ENCODE measurements at places on chromosomes 6 and 20.

DNA sequence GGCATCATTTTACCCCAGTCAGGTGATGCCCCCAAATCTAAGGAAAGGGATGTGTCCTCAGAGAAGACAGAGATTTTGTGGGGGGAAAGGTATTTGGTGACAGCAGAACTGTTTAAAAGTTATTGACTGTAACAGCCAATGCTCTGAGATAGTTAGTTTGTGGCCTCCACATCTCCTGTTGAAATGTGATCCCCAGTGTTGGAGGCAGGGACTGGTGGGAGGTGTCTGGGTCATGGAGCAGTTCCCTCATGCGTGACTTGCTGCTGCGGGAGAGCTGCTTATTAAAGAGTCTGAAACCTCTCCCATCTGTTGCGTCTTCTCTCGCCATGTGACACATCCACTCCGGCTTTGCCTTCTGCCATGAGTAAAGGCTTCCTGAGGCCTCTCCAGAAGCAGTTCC, 282.8 kb upstream of the FOXQ1 start:
- no peak for DNase-seq

DNA sequence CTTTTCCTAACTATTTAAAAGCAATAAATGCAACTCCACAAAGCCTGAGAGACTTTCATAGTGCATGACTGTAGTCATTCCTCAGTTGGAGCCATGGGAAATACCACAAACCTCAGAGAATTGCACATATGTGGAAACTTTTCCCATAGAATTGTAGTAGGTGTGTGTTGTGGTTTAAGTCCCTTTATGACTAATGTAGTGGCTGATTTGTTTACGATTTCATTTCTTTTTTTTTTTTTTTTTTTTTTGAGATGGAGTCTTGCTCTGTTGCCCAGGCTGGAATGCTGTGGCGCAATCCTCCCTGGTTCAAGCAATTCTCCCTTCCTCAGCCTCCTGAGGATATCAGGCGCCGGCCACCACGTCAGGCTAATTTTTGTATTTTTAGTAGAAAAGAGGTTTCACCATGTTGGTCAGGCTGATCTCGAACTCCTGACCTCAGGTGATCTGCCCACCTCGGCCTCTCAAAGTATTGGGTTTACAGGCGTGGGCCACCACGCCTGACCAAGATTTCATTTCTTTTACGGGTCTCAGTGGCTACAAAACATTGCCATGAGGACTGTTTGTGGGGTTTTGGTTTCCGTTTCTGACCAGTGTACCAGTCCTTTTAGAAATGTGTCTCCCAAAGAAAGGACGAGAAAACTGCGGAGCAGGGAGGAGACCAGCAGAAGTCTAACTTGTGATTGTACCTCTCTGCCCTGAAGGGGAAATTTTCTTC, 212.1 kb upstream of the MARCKS start:
- no peak for DNase-seq

GRCh38 chr6:43946641-43947363, 176.8 kb downstream of the VEGFA start:
- DNase-seq = no peak

DNA sequence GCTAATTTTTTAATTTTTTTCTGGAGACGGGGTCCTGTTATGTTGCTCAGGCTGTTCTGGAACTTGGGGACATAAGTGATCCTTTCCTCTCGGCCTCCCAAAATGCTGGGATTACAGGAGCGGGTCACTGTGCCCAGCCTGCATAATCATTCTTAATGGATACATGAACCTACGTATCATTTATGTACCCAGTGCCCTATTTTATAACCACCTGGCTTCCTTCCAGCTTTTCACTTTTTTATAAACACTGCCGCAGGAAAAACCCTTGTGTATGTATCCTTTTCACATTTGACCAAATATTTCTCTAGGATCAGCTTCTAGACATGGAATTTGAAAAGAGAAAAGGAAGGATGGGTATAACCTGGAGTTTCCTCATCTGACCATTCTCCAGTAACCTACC, 85.6 kb upstream of the RIN2 start:
- no peak for DNase-seq

GRCh38 chr6:42618686-42619085, 54.9 kb downstream of the UBR2 start:
- no peak for DNase-seq

DNA sequence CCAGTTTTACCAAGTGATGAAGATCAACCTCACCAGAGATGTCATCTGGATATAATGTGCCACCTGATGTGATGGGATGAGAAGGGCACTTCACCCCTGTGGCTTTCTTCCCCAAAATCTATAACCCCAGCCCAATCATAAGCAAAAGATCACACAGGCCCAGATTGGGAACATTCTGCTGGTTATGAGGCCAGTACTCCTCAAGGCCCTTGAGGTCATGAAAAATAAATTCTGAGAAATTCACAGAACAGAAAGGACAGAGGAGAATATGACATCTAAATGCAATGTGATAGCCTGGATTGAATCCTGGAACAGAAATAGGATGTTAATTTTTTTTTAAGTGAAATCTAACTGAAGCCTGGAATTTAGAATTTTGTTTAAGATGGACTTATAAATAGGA, 243.5 kb downstream of the CBLN4 start:
- no peak for DNase-seq

DNA sequence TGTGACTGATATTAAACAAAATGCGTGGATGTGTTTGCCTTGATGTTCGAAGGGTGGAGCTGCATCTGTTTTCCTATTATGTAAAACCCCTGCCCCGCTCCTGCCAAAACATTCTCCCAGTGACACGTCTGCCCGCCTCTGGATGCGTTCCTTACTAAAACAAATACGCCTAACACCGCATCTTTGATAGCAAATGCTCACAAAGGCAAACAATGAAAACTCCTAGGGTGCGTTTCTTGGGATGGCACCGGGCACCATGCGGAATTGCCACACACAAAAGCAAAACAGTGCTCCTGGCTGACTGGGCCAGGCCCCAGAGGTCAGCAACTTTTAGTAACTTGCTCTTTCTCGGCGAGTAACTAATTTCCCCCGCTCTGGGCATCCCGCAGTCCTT, 9.0 kb upstream of the FOXC1 start:
- DNase-seq = no peak

- DNase-seq = no peak
Measured at GRCh38 chr6:25363427-25363826, 84.3 kb downstream of the CARMIL1 start.

DNA sequence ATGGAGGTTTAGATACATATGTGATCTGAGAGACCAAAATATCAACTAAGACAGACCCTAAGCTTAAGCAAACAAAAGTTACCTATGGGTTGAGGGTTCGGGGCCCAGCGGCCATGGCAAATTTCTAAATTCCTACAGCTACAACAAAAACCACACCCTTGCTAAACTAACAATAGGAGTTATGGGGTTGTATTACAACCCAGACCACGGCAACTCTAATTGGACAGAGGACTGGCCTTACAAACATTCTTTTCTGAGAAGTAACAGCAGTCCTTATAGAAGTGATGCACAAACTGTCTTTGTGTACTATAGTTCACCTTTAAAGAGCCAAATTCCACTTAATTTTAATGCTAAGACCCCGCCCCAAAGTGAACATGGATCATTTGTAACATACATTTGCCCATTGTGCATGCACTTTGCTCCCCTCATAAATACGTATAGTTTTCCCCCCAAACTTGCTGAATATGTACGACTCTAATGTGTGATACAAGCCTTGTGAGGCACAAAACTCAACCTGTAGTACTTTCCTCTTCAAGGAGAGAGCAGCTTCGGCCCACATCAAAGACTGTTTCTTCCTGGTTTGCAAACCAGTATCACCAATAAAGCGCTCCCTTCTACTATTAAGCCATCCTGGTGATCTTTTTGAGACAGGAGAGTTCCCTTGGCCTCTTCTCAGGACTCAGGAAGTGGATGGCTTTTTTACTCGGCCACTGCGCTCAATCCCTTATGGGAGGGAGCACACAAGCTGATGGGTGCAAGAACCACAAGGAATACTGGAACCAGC, 25.6 kb upstream of the MBOAT1 start:
- DNase-seq = no peak

DNA sequence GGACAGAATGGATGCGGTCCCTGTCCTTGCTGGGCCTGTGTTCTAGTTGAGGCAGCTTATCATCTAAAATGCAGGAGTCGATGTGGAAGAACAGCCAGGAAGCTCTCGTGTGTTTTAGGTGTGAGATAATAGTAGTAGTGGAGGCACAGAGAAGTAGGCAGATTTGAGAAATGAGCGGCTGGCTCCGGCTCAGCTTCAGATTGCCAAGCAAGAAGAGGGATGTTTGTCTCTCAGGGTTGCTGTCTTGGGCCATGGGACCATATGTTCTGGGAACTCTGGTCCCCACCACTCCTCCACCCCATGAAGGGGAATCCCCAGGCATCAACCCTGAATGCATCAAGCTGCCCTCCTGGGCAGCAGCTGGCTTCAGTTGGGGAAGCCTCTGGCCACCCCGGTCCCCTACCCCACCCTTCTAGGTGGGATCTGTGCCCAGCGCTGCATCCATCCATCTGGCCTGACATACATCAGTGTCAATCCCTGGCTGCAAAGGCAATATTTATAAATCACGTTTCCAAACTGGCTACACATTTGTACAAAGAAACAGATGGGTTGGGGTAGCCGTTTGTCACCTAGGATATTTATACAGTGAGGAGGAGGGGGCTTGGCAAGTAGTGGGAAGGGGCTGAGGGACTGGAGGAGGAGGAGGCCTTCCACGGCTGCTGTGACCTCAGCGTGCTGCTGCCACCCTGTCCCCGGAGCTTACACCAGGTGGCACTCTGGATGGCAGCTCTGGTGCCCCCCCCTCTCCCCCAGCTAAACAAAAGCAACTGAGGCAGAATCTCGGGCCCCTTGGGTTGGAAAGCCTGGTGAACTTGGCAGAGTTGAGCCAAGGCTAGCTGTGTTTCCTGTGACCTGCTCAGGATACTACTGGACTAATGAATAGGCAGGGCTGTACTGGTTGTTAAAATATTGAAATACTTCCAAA, 64.4 kb downstream of the CD40 start:
- no peak for DNase-seq

DNA sequence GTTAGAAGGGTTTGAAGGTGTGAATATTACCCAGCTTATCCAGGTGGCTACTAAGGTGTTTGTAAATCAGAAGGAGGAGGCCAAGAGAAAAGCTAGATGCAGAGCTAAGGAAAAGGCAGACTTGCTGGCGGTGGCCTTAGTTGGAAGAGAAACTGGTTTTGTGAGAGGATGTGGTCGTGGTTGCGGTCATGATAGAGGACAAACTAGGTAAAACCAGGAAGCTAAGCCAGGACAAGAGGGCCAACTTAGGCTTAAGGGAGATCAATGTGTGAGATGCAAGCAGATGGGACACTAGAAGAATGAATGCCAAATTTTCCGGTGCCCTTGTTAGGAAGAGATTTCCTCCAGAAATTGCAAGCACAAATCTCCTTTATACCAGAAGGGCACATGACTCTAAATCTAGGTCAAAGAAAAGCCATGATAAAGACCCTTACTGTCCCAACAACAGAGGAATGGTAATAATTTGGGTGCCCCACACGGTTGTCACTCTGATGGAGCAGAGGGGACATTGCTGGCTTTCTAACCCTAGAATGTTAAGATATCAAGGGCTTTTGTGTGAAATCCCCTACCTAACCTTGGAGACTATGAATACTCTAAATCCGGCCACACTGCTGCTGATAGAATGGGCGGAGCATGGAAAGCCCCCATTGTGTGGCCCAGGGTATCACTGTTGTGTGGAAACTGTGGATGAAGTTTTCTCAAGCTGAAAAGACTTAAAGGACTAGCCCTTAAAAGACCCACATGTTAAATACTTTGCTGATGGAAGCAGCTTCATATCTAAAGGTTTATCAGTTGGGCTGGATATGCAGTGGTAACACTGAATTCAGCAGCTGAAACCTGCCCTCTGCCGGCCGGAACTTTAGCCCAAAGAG, 7.8 kb downstream of the IL22RA2 start:
- no peak for DNase-seq

DNA sequence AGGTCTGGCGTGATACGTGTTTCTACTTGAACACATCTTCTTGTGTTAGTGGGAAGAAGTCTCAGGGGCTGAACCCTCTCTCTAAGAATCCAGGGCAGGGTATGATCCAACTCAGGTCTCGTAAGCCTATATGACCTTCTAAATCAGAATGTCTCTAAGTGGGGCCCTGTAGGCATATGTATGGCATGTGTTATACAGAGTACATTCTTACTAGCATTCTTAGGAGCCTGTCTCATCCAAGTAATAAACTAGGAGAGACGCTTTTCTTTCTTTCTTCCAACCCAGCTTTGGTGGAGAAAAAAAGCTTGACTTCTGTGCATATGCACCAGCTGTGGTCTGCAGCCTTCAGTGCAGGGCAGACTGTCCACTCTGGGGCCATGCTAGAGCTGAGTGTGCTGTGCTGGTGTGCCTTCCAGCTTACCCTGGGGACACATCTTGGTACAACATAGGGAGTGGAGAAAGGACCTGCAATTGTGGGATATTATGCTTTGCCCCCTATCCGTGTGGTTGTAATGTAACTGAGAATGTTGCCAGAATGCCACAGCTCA, 47.3 kb downstream of the L3MBTL3 start:
- DNase-seq = no peak

DNA sequence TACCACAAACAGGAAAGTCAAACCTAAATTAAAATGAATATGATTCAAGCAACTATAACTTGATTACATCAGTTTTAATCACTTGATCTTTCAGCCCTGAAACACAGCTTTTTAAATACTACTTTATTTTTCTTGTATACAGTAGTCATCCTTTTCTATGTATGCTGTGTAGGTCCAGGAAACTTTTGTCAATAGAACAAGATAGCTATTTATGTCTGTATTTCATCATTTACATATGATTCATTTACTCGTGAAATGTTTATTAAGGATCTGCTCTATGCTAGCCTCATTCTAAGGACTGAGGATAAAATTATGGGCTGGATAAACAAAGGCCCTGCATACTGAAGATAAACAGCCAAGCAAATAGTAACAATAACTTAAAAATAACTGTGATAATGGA, 930.2 kb downstream of the TFAP2A start:
- no peak for DNase-seq

- no peak for DNase-seq
Measured at GRCh38 chr20:59149678-59150504, 13.7 kb upstream of the ZNF831 start.

GRCh38 chr6:52364480-52365166, 2.7 kb downstream of the PAQR8 start:
- no peak for DNase-seq

- DNase-seq = no peak
Measured at GRCh38 chr6:25991785-25992412, 29.3 kb downstream of the TRIM38 start.

GRCh38 chr20:38842026-38842425, 36.5 kb downstream of the PPP1R16B start:
- no peak for DNase-seq

DNA sequence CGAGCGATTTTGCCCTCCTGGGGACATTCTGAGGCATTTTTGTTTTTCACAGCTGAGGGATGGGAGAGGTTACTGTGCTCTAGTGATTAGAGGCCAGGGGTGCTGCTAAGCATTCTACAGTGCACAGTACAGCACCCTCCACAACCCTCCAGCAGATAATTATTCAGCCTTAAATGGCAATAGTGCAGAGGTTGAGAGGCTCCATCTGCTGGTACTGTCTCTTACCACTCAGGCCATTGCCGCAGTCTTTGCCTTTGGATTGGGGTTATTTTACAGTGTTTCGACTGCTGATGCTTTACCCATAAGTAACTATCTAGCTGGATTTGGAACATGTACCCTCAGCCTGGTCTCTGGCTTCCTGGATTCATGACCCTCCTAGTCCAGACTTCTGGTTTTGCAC, 705.3 kb downstream of the KIF16B start:
- no peak for DNase-seq

Data from pulmonary artery endothelial cell (primary cell).